Camera-type eye (tissue), 1 donor: ENCODE measurements at places on chromosomes 13 and 19. TPM values are rescaled to one million over a fixed set of nuclear protein-coding genes. Genes with fewer than 3 reads are reported as not detected.

Gene SYCN
- not detected for total RNA-seq

Gene SLC6A16
- 0.93 TPM for total RNA-seq

Gene UBL3
- 84.1 TPM for total RNA-seq

Gene SIAH3
- 1.0 TPM for total RNA-seq

Gene VSTM2B
- total RNA-seq: 9.6 TPM

Gene ZNF14
- total RNA-seq: 30.3 TPM

Gene SYNE4
- total RNA-seq: not detected
